ENCODE measurements at places on chromosomes 1 and 21.
A peak's percentile ranks its signal among the peaks of the same experiment; 100 is the strongest.

DNA sequence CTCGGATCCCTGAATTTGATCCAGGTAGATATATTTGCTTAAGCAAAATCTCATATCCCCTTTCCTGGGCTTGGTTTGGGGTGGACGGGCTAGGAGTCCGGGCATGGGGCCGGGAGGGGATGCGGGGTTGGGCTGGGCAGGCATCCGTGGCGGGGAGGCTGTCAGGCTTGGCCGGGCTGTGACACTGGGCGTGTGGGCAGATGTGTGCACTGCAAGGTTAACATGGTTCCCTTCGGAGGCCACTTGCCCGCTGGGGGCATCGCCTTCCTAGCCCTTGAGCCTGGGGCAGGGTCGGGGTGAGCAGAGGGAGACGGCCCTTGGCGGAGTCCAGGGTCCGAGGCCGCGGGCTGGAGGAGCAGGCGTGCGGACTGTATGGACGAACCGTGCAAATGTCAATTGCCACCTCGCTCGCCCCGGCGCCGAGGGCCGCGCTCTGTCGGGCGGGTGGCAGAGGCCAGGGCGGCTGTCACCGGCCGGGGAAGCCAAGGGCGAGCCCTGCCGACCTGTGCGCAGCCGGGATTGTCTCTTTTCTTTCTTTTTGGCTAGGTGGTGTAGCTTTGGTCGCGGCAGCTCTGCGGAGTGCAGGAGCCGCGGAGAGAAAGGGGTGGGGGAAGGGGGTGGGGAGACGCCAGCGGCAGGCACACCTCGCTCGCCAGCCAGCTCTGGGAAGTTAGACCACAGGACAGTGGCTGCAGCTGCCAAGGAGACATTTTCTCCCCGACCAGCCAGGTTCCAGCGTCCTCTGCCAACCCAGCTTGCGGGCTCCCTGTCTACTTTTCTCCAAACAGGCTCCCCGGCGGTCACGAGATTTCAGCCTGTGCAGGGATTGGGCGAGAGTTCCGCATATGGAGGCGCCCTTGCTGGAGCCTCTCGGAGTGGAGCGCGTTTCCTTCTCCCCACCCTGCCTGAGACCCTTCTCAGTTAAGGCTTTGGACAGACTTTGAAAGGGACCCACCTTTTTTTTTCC lies 1.3 kb downstream of the RCOR3 start:
- DNase-seq = peak; percentile 53

- no peak for DNase-seq
These were observed 318.1 kb downstream of the KCNH1 start for GRCh38 chr1:210815641-210816550.

DNA sequence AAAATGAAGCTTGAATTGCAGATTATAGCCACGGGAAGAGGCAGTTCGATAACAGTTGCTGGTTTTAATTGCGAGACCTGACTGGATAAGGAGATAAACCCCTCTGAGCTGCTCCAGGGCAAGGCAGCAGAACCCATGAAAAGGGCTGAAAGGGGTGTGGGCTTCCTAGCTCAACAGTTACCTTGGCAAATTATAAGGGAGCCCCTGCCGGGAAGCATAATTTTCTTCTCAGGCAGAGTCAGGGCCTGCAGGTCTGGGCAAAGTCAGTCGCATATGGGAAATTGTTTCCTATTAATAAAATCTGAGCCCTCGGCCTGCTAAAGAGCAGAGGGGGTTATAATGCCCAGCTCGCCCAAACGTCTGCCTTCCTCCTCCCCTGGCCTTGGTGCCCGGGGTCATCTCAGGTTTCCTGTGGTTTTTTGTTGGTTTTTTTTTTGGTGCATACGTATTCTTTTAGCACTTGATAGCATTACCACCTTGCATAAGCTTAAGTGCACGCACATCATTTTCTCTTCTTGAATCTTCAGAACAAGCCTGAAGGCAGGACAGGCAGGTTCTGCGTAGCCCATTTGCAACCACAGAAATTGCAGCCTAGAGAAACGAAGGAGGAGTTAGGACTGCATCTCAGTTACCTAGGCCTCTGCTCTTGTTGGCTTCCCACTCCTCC lies 33.9 kb upstream of the SELENON start:
- DNase-seq = no peak

DNA sequence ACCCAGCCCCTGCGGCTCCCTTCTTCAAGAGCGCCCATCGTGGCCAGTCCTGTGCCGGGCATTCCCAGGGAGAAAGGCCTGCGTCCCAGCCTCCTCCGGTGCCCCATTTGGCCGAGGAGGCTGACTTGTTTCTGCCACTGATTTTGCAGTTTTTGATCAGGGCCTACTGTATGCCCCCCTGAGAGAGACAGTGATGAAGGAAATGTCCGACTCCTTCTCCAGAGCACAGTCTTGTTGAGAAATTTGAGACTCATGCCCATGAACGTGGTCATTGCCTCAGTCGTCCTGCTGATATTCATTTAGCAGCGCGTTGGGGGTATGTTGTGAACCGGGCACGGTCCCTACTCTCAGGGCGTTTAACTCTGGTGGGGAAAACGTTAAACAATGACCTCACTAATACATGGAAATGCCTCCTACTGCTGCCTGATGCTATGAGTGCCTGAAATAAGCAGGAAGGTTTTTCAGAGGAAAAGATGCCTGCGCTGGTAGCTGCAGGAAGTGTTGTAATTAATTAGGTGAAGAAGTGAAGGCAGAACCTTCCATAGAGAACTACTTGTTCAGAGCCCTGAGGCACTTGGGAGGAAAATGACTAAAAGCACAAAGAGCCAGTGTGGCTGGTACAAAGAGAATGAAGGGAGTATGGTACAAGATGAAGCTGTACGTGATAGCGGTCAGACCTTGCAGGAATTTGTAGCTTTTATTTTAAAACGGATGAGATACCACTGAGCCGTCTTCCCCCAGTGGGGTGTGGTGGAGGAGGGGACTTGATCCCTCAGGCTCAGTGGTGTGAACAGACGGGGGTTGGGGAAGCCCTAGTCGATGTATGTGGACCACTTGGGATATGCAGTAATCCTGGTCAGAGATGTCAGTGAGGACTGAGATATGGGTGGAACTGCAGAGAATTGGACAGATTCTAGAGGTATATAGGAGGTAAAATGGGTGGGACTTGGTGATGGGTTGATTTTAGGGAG lies 730 bp downstream of the ZCCHC17 start:
- DNase-seq = no peak

DNA sequence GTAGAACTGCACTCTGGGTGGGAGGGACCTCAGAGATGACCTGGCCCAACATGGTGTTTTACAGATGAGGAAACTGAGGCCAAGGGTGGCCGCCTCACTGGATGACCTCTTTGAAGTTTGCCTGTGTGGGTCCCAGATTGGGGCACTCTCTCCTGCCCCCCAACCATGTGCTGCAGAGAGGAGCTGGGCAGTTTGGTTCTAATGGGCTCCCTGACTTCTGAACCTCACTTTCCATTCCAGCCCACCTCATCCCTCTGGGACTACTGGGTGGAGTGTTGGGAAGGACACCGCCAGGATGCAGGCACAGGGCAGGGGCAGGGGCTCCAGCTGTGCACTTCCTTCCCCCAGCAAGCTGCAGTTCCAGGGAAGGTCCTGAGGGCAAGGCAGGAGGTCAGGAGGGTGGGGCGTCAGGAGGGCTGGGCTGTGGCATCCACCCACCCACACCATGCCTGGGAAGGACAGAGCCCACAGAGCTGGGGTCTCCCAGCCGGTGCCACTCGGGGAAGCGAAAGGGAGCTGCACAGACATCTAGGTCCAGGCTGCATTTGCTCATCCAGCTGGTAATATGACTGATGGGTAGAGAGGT lies 10.3 kb upstream of the EPS8L3 start:
- no peak for DNase-seq

DNA sequence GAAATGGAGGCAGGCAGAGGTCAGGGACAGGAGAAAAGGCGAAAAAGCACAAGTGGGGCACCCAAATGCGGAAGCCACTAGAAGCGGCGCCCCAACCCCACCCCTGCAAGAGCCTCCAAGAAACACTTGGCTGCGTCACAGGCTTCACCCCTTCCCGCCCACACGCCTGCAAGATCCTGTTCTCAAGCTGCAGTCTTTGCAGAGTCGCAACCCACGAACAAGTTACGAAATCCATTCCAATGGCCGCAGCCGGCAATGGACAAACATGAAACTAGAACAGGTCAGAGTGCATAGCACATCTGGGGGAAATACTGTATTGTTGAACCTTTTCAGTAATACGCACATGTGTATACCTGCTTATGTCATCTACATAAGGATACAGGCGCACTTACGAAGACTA lies 103.6 kb downstream of the PSMG1 start:
- DNase-seq = no peak

DNA sequence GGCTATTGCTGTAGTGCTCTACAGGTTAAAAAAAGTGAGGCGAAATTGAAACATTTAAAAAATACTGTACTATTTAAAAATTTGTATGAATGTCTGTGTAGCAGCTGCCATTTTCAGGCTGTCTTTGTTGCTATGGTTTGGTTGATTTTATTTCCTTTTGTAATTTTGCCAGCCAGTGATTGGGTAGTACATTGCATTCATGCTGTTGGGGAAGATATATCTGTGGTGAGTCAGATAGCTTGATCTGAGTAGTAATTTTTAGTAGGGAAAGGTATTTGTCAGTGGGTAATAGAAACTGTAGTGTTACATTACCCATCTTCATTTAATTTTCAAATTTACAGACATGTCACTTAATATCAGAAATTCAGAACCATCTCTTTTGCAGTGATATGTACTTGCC lies 15.0 kb downstream of the NFIA start:
- no peak for DNase-seq
